ENCODE measurements at places on chromosomes 1 and 21.
A peak's percentile ranks its signal among the peaks of the same experiment; 100 is the strongest.

DNA sequence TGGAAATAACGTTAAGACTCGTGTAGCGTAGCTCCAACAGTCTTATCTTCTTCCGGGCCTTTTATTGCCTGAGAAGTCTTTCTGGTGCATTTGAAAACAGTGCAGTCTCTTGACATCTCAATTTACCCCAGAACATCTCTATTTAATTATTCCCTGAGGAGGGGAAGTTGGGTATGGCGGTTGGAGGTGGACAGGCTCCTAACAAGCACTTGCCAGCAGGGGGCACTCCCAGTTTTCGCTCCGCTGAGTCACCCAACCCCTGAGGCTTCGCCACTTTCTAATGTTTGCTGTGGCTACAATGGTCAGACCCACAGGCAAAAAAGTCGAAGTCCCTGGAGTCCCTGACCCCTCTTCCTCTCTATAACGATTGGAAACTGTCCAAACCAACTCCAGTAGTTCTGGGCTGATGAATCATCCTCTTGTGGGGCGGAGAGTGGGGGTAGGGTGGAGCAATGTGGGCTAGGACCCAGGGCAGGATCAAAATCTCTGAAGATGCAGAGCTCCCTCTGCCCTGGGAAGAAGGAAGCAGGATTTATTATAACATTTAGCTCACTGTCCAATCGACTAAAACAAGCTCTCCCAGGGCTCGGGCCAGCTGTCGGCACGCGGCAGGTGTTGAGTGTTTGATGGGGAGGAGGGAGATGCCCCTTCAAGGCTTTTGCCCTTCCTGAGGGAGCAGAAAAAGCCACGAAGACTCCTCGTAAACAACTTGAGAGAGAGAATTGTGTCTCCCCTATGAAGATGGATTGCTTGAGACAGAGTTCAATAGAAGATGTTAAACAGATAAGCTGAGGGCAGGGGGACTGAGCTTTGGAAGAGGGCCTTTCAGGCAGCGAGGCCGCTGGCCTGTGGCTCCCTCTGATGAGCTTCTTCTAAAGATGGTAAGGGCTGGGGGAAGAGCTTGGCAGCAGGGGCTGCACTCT lies 85.7 kb downstream of the BRINP2 start:
- peak; percentile 83 for DNase-seq

GRCh38 chr1:8197493-8198282 lies 120.2 kb upstream of the SLC45A1 start:
- peak; percentile 90 for DNase-seq

GRCh38 chr1:244361764-244362473 lies 89.8 kb downstream of the ADSS2 start:
- DNase-seq = no peak

GRCh38 chr1:120133228-120133927 lies 42.9 kb downstream of the SEC22B start:
- no peak for DNase-seq

GRCh38 chr1:193799948-193800690 lies 613.7 kb upstream of the B3GALT2 start:
- DNase-seq = no peak

DNA sequence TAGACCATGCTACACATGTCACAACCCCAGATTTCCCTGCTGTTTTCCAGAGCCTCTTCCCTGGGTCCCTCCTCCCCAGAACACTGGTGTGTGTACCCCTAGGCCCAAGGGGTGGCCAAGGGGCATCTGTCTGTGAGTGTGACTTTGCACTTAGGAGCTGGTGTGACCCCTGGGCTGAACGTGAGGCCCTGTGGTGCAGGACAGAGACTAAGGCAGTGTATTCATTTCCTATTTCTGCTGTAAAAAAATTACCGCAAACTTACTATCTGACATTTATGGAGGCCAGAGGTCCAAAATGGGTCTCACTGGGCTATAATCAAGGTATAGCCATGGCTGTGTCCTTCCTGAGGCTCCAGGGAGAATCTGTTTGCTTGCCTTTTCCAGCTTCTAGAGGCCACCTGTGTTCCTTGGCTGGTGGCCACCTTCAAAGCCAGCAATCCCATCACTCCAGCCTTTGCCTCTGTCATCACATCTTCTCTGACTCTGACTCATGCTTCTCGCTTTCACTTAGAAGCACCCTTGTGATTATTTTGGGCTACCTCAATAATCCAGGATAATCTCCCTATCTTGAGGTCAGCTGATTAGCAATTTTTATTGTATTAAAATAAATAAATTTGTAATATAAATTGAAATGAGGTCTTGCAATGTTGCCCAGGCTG lies 24.0 kb upstream of the ELOA start:
- DNase-seq = no peak

GRCh38 chr1:34983700-34984355 lies 1.3 kb downstream of the TMEM35B start:
- no peak for DNase-seq

DNA sequence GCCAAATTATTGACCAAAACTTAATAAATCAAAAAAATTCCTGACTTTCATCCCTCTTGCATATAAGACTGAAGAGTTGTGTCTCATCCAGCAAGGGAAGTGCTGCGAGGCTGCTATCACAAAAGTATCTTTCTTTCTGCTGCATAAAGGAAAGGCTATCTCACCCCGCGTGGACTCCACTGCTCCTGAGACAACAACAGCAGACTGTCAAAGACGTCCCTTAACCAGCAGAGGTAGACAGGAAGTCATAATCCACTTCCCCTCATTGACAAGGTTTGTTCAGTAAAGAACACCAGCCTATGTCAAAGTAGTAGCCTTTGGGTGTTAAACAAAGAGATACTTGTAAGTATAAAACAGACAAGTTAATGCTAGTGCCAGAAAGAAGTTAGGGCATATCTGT lies 29.4 kb downstream of the VPS26C start:
- no peak for DNase-seq

GRCh38 chr21:31130821-31131220 lies 92.5 kb upstream of the KRTAP19-8 start:
- no peak for DNase-seq

All from bronchial epithelial cell (primary cell).